ENCODE measurements at places on chromosomes 13 and 19. TPM values are rescaled to one million over a fixed set of nuclear protein-coding genes. Genes with fewer than 3 reads are reported as not detected.

The VAV1 gene
- total RNA-seq, result 16.4 TPM

The ZNF99 gene
- 0.10 TPM for total RNA-seq

The ZNF562 gene
- 29.6 TPM for total RNA-seq

The CABP5 gene
- not detected for total RNA-seq

The ITM2B gene
- total RNA-seq, result 611 TPM

The ZNF772 gene
- 7.6 TPM for total RNA-seq

The ZNF582 gene
- 3.1 TPM for total RNA-seq

DNA sequence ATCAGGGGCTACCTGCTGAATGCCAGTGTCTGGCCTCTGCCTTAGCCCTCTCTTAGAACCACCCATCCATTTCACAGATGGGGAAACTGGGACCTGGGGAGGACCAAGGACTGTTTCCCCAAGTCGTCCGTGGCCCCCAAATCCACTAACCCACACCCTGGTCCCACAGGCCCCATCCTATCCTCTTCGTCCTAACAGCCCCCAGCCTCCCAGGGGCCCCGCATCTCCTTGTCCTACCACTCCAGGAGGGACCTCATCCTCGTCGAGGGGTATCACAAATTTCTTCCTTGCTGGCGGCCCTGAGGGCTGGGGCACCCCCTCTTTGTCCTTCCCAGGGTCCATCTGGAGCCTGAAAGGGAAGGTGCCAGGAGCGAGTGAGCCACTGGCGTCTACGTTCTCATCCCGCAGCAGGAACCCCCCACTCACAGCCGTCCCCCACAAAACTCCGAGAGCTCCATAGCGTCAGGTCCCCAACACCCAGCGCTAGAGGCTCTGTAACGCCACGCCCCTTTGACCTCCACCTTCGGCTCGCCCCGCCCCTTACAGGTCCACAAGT lies 606 bp downstream of the ERCC1 start:
- DNase-seq, result no peak

- no peak for DNase-seq
These were observed 18.9 kb downstream of the ARID3A start for GRCh38 chr19:944663-945241.

DNA sequence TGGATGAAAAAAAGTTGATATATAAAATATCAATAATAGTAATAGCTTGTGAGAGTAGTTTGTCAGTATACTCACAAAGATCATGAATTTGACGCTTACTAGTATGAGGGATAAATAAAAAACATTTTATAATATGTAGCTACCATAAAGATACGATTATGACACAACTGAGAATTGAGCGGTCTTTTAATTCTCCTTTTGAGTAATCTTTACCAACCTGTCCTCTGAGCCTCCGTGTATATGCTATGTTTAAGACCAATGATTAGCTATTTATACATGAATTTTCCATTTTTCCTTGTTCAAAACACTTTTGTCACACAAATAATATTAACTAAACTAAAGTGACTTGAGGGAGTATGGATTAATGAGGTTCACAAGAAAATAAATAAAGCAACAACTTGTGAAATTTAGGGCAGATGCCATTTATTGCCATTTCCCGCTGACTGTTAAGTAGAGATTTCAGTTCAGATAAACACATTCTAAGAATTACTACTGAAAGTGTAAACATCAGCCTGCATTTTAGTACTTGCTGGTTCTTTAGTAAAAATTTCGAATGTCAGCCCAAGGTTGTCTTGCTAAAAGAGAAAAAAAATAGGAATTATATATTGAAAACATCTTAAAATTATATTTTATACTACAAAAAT lies 6.2 kb upstream of the IRS2 start:
- DNase-seq, result no peak

GRCh38 chr19:16889883-16890460 lies 1.2 kb downstream of the F2RL3 start:
- DNase-seq, result no peak

- no peak for DNase-seq
These were observed 30.2 kb downstream of the PAK4 start for GRCh38 chr19:39155741-39156140.

- no peak for DNase-seq
These were observed 36.1 kb upstream of the KLF2 start for GRCh38 chr19:16288544-16288943.

- DNase-seq, result no peak
These were observed 134.1 kb upstream of the RXFP2 start for GRCh38 chr13:31605076-31605860.

- DNase-seq, result peak; percentile 33
These were observed 28.6 kb upstream of the VSTM2B start for GRCh38 chr19:29497241-29497640.

- DNase-seq, result no peak
These were observed 5.7 kb downstream of the CDK8 start for GRCh38 chr13:26259634-26260033.

DNA sequence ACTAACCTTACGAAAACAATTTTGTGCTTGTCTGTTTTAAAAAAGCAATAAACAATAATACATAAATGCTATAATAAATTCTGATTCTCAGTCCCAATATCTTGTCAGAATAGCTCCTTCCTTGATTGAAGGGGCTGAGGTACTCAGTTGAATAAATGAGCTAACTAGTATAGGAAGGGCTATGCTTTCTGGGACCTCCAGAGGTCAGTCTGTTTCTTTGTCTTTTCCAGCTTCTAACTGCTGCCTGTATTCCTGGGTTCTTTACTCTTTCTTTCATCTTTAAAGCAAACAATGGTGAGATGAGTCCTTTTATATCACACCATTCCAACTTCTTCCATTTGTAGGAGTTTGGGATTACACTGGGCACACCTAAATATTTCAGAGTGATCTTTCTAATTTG lies 1297.0 kb upstream of the ATXN8OS start:
- DNase-seq, result no peak

DNA sequence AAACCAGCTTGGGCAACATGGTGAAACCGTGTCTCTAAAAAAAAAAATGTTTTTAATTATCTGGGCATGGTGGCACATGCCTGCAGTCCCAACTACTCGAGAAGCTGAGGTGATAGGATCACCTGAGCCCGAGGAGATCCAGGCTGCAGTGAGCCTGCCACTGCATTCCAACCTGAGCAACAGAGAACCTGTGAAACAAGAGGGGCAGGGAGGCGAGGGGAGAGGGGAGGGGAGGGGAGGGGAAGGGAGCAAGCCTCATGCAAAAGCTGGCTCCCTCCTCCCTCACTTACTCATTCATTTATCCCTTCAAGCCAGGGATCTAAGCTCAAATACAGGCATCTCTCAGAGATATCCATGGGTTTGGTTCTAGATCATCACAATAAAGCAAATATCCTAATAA lies 8.9 kb downstream of the ATP7B start:
- DNase-seq, result no peak

DNA sequence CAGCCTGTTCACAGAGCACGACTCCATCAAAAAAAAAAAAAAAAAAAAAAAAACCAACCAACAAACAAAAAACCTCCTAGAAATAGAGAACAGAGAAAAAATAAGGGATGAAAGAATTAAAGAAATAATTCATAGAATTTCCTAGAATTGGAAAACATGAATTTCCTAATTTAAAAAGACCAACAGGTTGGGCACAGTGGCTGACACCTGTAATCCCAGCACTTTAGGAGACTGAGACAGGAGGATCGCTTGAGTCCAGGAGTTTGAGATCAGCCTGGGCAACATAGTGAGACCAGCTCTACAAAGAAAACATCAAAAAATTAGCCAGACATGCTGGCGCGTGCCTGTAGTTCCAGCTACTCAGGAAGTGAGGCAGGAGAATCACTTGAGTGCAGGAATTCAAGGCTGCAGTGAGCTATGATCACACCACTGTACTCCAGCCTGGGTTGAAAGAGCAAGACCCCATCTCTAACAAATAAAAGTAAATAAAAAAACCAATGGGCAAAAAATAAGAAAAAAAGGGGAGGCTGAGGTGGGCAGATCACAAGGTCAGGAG lies 6.5 kb downstream of the SPART start:
- DNase-seq, result no peak

GRCh38 chr19:51166846-51167490 lies 24.9 kb downstream of the SIGLEC7 start:
- DNase-seq, result no peak

DNA sequence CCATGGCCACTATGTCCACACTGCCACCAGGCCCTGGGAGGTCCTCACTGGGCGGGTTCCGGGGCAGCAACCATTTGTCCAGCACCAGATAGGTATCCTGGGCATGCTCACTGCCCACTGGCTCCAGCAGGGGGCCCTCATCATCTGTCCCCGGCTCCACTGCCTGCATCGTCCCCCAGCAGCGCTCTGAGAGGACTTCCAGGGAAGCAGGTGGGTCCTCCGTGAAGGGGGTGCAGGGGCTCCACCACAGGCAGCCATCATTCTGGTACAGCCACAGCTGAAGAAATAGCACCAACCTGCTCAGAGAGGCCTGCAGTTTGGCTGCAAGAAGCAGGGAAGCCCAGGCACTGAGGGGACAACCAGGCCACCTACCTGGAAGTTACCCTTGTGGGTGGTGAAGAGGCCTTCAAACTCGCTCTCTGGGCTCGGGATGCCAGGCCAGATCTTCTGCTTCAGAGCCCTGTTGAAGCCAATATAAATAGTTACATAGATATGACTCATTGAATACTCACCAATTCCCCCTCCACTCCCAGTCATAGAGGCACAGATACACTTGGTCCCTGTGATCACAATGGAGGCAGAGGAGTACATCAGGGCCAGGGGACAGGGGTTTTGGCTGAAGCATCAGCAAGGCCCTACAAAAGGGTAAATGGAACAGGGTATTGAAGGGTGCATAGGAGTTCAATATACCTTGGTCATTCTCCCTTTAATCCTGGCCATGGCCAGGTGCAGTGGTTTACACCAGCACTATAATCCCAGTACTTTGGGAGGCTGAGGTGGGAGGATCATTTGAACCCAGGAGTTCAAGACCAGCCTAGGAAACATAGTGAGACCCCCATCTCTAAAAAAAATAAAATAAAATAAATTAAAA lies 4.1 kb downstream of the SWSAP1 start:
- DNase-seq, result no peak

DNA sequence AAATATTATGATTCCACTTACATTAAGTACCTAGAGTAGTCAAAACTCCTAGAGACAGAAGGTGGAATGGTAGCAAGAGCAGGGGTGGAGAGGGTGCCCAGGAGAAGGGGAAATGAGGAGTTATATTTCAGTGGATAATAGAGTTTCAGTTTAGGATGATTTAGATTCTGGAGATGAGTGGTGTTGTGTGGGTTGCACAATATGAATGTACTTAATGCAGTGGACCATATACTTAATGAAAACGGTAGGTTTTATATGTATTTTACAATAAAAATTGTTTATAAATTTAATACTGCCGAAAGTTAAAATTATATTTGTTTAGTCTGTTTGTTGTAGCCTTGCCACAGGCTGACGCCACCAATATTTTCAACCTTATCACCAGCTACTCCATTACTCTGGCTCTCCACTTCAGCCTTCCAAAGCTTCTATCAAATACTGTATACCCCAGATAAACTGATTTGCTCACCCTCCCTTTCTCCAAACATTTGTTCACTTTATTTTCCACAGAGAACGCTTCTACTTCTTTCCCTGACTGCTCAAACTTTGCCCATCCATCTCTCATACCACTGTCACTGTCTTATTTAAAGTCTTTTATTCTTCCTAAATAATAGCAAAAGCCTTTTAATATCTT lies 1.4 kb upstream of the RBM26 start:
- DNase-seq, result no peak

- no peak for DNase-seq
These were observed 76.1 kb downstream of the TEX26 start for GRCh38 chr13:31008400-31009115.

DNA sequence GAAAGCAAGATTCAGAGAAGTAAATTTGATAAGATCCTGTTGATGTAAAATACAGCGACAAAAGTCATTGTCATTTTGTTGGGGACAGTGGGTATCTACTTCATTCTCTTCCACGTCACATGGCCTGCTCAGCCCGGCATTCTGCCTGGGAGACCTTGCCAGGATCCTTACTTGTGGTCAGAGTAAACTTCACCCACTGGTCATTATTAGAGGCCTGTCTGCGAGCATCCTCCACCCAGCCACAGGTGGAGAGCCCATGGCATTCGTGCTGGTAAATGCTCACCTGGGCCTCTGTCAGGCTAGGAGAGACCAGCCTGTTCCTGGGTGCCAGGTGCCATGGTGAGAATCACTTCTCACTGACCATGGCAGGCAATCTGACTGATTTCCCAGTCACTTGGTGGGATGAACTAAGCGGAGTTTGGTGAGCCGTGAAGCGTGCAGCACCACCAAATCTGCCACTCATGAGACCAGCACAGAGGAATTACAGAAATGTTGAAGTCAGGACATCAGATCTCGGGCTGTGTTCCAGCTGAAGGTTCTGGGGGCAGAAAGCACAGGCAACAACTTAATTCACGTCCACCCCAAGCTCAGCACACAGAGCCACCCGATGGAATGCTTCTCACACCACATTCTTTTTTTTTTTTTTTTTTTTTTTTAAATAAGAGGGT lies 107.0 kb downstream of the SIPA1L3 start:
- no peak for DNase-seq

DNA sequence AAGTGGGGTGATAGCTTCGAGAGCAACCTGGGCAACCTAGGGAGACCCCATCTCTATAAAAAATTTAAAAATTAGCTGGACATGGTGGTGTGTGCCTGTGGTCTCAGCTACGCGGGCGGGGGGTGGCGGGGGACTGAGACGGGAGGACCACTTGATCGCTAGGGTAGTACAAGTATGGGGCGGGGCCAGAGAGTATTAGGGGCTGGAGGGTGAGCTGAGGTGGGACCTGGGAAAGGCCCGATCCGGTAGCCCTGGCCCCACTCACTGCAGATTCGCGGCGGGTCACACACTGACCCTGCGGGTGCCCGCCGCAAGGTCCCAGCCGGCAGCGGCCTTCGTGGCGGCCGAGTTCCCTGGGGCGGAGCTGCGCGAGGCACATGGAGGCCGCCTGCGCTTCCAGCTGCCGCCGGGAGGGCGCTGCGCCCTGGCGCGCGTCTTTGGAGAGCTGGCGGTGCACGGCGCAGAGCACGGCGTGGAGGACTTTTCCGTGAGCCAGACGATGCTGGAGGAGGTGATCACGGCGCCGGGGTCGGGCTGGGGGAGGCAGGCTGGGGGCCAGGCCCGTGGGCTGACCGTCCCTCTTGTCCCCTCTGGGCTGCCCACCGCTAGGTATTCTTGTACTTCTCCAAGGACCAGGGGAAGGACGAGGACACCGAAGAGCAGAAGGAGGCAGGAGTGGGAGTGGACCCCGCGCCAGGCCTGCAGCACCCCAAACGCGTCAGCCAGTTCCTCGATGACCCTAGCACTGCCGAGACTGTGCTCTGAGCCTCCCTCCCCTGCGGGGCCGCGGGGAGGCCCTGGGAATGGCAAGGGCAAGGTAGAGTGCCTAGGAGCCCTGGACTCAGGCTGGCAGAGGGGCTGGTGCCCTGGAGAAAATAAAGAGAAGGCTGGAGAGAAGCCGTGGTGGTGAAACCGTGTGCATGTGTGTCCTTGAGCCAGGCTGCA lies 2.0 kb upstream of the ARHGAP45 start:
- DNase-seq, result no peak

GRCh38 chr19:28575816-28576215 lies 637.1 kb downstream of the UQCRFS1 start:
- DNase-seq, result no peak
